ENCODE measurements at places on chromosomes 2 and 18. TPM values are rescaled to one million over a fixed set of nuclear protein-coding genes. Genes with fewer than 3 reads are reported as not detected.
A peak's percentile ranks its signal among the peaks of the same experiment; 100 is the strongest.

- DNase-seq: peak; percentile 67
Measured at GRCh38 chr2:130827502-130828251, 9.0 kb upstream of the ARHGEF4 start.

DNA sequence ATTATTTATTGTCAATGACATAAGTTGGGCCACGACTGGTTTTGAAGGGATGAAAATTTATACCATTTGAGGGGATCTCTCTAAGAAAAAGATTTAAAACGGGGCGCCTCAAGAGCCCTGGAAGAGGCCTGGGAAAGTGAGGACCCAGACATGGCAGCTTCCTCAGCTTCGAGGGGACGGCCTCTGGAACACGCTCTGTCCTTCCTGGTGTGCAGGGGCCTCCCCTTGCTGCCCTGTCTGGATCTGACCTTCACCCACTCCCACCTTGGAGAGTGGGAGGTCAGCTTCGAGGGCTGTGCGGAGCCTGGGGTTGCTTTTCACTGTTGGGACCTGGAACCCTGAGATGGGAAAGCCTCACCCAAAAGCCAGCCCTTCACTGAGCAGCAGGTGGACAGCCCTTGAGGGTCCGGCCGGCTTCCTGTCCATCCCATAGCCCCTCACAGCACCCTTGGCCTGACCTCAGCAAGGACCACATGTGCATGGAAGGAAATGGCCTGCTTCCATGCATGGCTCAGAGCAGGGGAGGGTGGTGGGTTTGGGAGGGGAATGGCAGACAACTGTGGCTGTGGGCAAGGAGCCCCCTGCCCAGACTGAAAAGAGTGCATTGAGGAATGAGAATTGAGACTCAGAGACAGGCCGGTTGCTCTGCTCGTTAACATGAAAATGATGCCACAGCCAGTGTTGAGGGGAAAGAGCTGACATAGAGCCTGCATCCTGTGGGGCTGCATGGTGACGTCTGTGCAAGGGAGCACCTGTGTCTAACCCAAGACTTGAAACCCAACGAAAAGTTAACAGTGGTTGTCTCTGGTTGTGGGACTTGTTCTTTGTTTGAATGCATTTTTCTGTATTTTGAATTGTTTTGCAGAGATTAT is 16.3 kb downstream of the FBLN7 start:
- DNase-seq: no peak

- no peak for DNase-seq
Measured at GRCh38 chr2:26356111-26356510, 9.5 kb upstream of the ADGRF3 start.

DNA sequence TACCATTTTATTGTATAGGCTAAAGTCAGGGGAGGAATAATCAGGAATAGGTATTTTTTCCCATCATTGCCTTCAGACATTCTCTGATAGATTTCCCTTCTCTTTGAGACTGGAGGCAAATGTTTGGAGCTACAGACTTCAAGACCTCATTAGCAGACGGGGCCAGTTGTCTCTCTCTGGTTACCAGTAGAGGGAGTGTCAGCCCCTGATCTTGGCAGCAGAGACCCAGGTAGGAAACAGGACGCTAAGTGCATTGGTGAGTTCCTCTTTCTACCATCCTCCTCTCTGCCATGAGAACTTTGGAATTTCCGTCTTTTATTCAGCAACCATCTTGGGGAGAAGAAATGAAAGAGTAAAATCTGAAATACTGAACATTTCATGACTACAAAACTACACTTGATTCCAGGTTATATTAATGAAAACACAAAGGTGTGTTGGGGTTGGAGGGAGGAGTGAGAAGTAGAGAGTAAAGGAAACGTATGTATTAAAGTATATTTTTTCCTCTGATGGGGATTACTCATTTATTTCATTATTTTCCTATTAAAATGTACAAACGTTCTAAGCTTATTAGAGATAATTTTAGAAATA is 186.2 kb upstream of the GCFC2 start:
- peak; percentile 4 for DNase-seq

DNA sequence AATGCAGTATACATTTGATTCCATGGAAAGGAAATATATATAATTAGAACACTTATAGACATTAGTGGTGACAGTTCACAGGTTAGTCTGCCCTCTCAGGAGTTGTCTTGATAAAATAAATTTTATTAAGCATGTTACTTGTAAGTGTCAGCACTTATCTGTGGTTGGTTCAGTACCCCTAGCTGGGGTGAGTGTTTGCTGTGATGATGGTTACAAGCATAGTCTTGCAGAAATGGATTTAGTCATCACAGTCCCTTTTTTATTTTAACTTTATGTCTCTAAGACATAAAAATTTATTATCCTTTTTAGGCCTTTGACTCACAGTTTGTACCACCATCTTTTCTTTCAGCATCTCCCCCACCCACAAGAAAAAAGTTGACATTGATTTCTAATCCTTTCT is 52.1 kb downstream of the NCK2 start:
- DNase-seq: no peak

DNA sequence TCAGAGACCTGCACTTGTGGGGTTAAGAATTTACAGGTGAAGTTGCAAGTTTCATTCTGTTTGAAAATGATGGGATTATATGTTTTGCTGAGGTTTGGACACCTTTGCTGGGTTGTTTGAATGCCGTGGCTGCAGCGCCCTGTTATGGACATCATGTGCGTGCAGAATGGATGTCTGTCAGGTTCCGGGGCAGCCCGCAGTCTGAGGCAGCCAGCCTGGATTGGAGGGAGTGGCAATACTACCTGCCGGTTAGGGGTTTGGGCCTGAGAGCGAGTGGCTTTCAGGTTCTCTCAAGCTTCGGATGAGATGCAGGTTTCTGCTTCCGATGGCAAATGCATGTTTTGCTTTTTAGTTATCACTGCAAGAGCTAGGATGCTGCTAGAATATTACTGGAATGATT is 1.1 kb downstream of the CASP8 start:
- DNase-seq: no peak

- DNase-seq: no peak
Measured at GRCh38 chr2:128487650-128488387, 169.2 kb upstream of the HS6ST1 start.

DNA sequence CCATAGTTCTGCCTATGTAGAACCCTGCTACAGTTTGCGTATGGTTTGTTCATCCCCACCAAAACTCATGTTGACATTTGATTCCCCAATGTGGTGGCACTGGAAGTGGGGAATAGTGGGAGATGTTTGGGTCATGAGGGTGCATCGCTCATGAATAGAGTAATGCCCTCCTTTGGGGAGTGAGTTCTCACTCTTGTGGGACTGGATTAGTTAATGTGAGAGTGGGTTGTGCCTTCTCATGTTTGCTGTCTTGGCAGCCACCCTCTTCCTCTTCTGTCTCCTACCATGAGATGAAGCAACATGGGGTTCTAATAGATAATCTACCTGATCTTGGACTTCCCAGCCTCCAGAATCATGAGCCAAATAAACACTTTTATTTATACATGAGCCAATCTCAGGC is 237.2 kb upstream of the APCDD1 start:
- DNase-seq: no peak

DNA sequence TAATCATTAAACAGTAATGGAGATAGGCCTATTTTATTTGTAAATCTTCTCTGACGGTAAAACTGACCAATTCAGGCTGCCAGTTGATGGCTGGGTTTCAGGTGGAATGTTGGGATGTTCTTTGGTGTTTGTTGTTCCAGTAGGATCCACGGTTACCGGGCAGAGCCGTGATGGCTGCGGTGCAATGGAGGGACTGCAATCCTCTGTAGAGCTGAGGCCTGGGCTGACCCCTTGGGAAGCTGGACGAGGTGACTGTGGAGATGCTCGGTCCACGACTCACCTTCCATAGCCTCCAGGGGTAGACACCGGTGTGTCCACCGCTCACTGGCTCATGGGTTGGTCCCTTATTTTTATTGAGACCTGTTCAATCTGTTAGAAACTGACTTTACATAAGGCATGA is 42.5 kb downstream of the ZNF519 start:
- no peak for DNase-seq

DNA sequence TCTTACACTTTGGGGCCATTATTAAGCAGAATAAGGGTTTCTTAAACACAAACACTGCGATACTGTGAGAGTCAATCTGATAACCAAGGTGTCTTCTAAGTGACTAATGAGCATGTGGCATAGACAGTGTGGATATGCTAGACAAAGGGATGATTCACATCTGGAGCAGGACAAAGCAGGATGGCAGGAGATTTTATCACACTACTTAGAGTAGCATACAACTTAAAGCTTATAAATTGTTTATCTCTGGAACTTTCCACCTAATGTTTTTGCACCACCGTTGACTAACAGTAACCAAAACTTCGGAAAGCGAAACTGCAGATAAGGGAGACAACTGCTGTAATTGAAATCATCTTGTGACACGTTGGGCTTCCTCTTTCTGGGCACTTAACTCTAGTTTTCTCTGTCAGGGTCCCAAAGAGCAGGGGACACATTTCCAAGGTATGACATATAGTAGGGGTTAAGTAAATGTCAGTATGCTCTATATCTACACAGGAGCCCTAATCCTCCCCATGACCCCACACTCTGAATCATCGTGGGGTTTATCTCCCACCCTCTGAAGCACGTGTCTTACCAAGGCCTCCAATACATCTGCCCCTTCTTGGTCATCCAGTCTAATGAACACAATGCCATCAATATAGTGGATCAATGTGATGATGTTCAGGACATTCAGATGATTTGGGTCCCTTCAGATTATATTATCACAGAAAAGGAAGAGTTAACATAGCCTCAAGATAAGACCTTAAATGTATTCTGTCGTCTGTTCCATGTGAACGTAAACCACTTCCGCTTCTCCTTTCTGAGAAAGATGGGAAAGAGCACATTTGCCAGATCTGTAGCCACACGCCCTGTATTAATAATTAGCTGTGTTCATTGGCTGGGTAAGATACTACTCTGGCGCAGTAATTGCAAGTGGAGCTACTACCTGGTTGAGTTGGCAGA is 78.7 kb downstream of the FTCDNL1 start:
- no peak for DNase-seq

Gene PAIP2B
- 6.1 TPM for total RNA-seq

Gene SERPINB3
- total RNA-seq: not detected

Gene ZBTB7C
- total RNA-seq: not detected

Gene RNF125
- 0.15 TPM for total RNA-seq

Gene CYP27A1
- total RNA-seq: 2.0 TPM

Measured in PC-9 (cell line).